Upper lobe of right lung (tissue), 1 donor: ENCODE measurements at places on chromosomes 1 and 21.

DNA sequence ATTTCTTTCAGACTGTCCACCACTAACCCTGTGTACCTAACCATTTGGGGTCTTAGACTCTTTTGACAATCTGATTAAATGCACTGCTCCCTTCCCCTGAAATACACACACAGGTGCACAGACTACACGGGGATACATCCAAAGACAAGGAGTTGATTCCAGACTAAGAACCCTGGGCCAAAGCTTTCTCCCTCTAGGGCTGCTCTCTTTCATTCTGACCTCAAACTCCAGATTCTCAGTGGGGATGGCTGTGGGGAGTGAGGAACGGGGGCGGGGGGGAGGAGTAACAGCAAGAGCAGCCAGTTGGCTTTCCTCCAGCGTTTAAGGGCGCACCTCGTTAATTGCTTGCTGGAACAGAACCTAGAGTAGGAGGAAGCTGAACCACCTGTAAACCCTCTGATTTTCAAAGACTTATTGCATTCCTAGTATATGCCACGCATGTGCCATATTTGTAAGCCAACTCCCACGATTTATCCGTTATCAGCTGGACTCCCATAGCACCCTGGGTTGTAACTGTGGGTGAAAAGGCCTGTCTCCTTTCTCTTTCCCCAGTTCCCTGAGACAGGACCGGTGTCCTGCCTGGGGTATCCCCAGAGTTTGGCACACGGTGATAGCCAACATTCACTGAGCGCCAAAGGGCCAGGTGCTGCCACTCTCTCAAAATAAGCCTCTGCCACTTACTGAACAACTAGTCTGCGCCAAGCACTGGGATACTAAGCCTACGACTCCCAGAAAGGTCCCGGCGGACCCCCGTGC is 920 bp downstream of the MTHFR start:
- DNase-seq = peak; percentile 79

DNA sequence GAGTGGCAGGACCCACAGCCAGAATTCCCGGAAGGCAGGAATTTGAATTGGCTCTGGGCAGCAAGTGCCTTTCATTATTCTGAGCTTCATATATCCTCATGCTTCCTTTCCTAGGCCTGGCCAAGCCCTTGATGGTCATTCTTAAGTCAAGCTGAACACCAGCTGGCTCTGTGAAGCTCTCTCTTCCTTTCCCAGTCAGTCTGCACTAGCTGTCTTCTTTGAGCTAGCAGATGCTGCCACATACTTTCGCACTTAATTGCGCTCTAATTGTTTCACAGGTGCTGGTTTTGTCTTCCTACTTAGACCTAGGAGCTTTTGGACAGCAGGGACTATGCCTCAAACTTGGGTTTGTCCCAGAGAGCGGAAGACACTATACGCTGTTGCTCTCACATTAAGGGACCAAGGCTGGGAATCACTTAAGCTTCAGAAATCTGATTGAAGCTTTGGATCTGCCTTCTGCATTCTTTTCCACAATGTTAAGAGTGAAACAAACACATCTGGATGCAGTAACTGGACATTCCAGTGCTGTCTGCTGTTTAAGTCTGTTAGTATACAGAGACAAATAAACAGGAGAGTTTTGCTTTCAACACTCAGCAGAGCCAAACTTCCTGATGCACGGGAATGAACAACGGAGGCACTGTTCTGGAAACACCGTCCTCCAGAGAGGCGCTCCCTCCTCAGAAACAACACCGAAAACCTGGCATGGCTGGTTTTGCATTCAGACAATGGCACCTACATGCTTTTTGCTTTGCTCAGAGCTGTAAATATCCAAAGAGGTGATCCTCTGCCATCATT is 2.2 kb downstream of the TLR5 start:
- no peak for DNase-seq

DNA sequence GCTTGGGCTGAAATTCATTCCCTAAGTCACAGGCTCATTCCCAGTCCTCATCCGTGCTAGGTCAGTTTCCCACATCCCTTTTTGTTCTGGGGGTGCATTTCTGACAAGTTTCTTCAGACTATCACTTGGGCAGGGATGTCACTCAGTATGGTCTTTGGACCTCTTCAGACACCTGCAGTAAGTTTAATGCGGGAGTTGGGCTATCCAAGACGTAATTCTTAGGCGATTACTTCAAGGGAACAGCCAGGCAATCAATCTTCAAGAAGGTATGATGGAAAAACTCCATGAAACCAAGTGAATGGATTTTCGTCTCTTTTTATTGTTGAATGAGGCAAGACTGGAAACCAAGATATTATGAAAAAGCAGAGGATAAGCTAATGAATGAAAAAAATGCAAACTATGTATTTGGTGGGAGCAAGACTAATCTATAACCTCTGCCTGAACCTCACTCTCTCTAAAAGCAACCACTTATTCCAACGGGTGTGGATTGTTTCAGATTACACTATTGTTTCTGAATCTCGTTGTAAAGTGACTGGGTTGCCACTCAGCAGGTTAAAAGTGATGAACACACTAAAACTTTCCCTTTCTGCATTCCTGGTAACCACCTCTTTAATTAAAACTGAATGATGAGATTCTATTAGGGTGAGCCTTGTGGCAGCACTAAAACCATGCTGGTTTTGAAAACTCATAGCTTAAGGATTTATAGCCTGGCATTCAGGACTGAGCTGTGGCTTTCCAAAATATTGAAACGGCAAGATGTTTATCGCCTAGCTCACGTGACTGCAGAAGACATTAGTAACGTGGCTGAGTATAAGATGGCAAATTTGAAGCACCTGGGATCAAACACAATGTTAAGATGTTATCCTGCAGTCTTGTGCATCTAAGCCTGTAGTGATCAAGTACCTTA is 1.1 kb downstream of the RASAL2 start:
- DNase-seq = no peak

- no peak for DNase-seq
Observed at GRCh38 chr21:28444557-28444956, 548.1 kb downstream of the LTN1 start.

DNA sequence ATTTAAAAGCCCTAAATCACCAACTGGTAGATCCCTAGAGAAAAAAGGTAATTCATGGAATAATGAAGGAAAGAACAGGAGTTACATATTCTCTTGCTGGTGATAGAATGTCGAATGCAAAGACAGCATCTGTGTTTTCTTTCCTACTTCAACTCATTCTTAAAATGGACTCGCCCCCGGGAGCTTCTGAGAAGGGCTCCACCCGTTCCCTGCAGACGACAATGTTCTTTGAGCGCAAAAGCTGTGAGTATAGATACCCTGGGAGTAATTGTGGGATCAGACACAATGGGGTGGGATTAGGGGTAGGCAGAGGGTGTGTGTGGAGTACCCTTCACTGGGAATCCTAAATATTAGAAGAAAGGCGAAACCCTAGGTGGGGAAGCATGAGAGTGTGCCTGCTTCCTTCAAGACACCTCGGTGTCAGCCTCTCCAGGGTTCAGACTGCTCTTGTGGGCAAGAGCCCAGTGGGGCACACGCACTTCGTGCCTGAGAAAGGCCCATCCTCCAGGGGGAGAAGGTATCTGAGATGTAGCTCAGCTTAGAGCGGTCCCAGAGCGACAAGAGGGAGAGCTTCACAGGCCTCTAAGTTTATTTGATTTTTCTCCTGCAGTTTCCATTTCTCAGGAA is 123.3 kb upstream of the DPYD start:
- no peak for DNase-seq

- DNase-seq = no peak
Observed at GRCh38 chr1:64866689-64867088, 99.7 kb downstream of the JAK1 start.

- DNase-seq = no peak
Observed at GRCh38 chr1:229631148-229631547, 5.1 kb downstream of the URB2 start.

DNA sequence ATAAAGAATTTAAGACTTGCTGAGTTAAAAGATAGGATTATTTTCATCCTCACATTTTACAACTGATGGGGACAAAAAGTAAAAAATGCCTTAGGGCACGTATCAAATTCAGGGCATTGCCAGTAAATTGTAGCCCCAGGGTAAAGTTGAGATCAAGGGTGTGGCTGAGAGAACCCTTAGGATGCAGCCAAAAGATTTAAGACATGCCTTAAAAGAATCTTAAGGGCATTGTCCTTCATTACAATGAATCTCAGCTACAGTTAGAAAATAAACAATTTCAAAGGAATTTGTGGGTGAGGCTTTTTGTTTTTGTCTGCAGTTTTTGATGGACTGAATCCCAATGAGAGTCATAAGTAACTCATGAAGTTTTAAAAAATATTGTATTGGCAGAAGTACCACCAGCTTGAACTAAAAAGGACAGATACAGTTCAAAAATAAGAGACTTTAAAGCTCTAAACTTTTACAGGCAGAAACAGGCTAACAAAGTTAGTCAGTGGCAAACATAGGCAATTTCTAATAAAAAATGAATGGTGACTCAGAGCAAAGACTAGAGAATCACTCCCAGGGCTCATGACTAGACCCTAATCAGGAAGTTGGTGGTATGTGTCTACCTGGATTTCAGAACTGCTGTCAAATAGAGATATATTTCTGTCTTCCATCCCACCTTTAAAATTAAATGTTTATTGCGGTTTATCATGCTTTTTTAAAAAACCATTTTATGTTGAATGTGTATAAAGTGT is 165.1 kb upstream of the SNX7 start:
- no peak for DNase-seq

- no peak for DNase-seq
Observed at GRCh38 chr1:197170538-197170937, 24.1 kb upstream of the ASPM start.

DNA sequence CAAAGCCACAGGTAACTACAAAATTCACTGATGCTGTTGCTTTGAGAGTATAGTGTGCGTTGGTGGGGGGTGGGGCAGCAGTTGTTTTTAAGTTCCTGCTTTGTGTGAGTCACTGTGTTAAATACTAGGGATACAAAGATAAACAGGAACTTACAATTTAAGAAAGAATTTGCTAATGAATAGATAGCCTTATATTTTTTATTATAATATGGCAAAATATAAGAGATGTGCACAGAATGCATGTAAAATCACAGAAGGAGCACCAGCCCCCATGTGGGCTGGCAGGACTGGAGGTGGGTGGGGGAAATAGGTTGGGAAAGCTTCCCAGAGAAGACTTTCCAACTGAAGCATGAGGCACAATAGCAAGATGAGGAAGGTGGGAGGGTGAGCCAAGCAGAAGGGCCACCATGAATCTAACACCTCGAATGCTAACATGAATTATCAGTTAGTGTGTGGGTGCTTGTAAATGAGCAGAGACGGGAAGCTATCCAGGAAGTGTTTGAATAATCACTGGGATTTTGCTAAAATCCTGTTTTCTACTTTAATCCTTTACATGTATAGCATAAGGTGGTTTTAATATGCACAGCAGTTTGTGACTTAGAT is 57.0 kb upstream of the RAVER2 start:
- no peak for DNase-seq

DNA sequence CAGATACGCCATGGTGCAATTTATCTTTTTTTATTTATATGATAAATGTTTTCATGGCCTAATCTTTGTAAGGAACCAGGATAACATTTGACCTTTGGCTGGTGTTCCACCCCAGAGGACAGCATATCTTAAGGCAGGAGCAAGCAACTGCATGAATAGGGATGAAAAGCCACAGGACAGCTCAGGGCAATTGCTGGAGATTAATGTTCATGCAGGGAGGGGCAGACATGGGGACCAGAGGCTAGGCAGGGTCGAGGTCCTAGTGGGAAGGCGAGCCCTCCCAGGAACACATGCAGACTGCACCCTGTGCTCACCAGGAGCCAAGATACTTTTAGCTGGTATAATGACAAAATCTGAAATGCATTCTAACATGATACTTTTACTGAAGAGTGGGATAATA is 74.4 kb upstream of the HAO2 start:
- DNase-seq = no peak

DNA sequence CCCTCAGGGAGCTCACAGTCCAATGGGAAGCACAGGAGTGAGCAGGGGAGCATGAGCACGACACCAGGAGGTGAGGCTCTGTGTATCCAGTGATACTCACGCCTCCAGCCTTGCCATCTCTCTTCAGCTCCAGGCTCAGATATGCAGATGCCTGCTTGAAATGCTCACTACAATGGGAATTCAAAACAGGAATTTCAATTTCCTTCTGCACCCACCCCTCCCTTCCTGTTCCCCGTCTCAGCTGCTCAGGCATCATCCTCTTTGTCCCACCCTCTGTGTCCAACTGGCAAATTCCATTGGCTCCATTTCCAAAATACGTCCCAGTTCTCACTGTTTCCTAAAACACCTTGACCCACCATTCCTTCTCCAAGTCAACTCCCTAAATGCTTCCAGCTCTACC is 58.9 kb downstream of the FBXO2 start:
- no peak for DNase-seq
